ENCODE measurements at places on chromosomes 4 and X. TPM values are rescaled to one million over a fixed set of nuclear protein-coding genes. Genes with fewer than 3 reads are reported as not detected.
A peak's percentile ranks its signal among the peaks of the same experiment; 100 is the strongest.

- DNase-seq = no peak
These were observed 51.5 kb upstream of the IL13RA2 start for GRCh38 chrX:115068896-115069295.

- DNase-seq = no peak
These were observed 1072.8 kb downstream of the PDHA2 start for GRCh38 chr4:96912716-96913115.

- DNase-seq = peak; percentile 59
These were observed 56.4 kb upstream of the MAP3K15 start for GRCh38 chrX:19571711-19572110.

GRCh38 chrX:18890724-18891547 is 93.0 kb downstream of the PHKA2 start:
- no peak for DNase-seq

GRCh38 chr4:126396703-126397102 is 1081.9 kb downstream of the FAT4 start:
- no peak for DNase-seq

DNA sequence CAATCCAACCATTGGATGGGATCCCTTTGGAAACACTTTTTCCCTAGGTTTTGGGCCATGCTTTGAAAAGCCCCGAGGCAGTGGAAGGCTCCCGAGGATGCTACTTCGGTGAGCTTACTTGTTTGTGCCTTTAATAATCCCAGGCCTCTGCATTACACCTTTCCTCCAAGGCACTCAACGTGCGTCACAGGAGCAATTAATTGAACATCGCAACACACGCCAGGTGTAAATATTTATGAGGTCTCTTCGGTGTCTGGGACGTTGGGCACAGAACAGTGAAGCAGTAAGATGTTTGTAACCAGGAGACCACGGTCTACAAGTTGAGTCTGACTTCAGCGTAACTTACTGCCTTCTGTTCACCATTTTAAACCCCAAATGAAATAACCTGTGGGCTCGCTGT is 97.3 kb downstream of the CLNK start:
- no peak for DNase-seq

DNA sequence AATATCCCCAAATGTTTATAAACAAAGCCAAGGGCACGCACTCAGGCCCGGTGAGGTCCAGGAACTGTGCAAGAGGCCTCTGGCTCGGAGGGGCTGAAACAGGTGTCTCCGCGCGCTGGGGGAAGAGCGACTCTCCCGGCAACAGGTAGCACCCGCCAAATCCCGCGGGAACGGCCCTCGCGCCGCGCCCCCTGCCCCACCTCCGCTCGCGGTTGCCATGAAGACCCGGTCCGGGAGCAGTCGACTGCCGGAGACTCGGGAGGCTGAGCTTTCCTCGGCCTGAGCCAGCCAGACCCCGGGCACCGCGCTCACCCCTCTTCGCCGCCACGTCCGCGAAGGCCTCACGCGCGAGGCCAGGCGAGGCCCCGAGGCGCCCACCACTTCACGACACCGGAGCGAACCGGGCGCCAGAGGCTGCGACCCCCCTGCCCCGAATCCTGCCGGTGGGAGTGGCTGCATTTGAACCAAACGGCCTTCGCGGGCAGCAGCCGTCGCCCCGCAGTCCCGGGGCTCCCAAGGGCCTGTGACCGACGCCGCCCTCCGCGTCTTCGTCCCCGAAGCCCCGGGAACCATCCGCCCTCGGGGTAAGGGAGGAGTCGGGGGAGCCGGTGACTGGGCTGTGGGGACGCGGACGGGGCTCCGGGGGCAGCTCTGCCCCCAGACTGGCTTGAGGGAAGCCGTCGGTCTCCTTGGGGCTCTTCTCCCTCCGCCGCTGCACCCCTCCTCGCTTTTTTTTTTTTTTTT is at the start of gene NSUN7:
Gene NSUN7, plus strand, starts transcription at position 239 of the 744 bp plus-strand sequence. CDS start 739 bp downstream, outside the sequence.
- peak; percentile 49 for DNase-seq

- DNase-seq = no peak
These were observed 7.5 kb upstream of the PTCHD1 start for GRCh38 chrX:23327104-23327503.

- DNase-seq = no peak
These were observed 202.9 kb upstream of the BOD1L1 start for GRCh38 chr4:13830449-13830848.

GRCh38 chrX:107025545-107025944 is 25.5 kb upstream of the MORC4 start:
- no peak for DNase-seq

GRCh38 chr4:185256446-185256845 is 47.0 kb downstream of the SNX25 start:
- peak; percentile 36 for DNase-seq

DNA sequence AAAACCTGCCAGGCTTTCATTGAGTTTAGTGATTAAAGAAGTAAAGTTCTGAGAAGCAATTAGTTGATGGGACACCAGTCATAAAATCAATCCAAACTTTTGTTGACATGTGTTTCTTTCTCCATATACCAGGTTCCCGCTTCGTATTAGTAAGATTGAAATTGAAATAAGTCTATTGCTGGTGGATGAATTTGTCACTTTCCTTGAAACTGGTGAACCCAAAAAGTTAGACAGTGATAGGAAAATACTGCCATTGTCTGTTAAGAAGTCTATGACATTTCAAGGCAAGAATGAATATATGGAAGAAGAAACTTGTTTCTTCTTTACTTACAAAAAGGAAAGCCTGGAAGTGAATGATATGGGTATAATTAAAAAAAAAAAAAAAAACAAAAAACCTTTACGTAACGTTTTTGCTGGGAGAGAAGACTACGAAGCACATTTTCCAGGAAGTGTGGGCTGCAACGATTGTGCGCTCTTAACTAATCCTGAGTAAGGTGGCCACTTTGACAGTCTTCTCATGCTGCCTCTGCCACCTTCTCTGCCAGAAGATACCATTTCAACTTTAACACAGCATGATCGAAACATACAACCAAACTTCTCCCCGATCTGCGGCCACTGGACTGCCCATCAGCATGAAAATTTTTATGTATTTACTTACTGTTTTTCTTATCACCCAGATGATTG is at the start of gene CD40LG:
Gene CD40LG, plus strand, starts transcription at position 482 of the 684 bp plus-strand sequence. Its CDS starts 91 bp downstream, at position 573.
- peak; percentile 69 for DNase-seq

- DNase-seq = no peak
These were observed 173.8 kb downstream of the NSUN7 start for GRCh38 chr4:40923316-40924095.

- DNase-seq = peak; percentile 65
These were observed 33.9 kb upstream of the AFAP1 start for GRCh38 chr4:7973545-7973981.

- no peak for DNase-seq
These were observed 7.2 kb downstream of the PRDM5 start for GRCh38 chr4:120915336-120915735.

GRCh38 chrX:71622576-71623450 is 4.5 kb upstream of the CXCR3 start:
- DNase-seq = peak; percentile 85

DNA sequence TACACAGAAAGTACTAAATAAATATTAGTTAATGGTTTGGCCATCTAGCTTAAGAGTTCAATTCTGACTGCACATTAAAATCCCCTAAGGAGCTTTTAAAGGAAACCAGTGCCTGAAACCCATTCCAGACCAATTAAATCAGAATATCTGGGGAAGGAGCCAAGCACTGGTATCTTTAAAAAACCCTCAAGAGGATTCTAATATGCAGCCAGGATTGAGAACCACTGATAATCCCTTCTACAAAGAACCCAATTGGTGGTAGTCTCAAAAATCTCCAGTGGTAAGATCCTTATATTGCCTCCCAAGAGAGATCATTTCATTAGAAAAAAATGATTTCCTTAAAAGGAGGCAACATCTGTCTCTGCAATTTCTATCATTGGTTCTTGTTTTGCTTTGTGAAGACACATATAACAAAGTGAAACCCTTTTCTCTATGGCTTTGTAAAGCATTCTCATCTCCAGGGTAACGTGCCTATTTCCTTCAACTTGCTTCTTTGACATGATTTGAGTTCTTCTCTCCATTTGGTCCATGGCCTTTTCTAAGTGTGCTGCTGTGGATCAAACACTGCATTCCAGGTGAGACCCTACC is 3.5 kb downstream of the GPR34 start:
- DNase-seq = no peak

The CSAG2 gene
- total RNA-seq = not detected

The BCORL1 gene
- 10.5 TPM for total RNA-seq

The CCDC110 gene
- 0.10 TPM for total RNA-seq

The GYPA gene
- not detected for total RNA-seq

The BMP3 gene
- total RNA-seq = not detected

The RBM46 gene
- total RNA-seq = not detected

The SYTL5 gene
- total RNA-seq = 0.05 TPM

The GLOD5 gene
- total RNA-seq = not detected
